ENCODE measurements at places on chromosomes 1 and 21.
A peak's percentile ranks its signal among the peaks of the same experiment; 100 is the strongest.

GRCh38 chr1:222979561-222979960 lies 163.5 kb downstream of the TLR5 start:
- H3K4me1 ChIP-seq, result peaks cover 13% of the 10 kb centered on the region
- no peak overlapping the region for H3K27ac ChIP-seq
- no peak overlapping the region for H3K4me3 ChIP-seq
- no peaks in the 10 kb centered on the region for H3K27me3 ChIP-seq
- no peak for DNase-seq

GRCh38 chr1:241271427-241271826 lies 85.6 kb downstream of the RGS7 start:
- no peak overlapping the region for H3K4me3 ChIP-seq
- H3K27me3 ChIP-seq, result peaks cover 11% of the 10 kb centered on the region
- no peak overlapping the region for H3K27ac ChIP-seq
- H3K4me1 ChIP-seq, result peaks cover 20% of the 10 kb centered on the region

GRCh38 chr1:224529844-224530243 lies 86.3 kb upstream of the CNIH3 start:
- H3K27me3 ChIP-seq, result no peaks in the 10 kb centered on the region
- H3K4me1 ChIP-seq, result peaks cover 25% of the 10 kb centered on the region
- no peak overlapping the region for H3K27ac ChIP-seq

DNA sequence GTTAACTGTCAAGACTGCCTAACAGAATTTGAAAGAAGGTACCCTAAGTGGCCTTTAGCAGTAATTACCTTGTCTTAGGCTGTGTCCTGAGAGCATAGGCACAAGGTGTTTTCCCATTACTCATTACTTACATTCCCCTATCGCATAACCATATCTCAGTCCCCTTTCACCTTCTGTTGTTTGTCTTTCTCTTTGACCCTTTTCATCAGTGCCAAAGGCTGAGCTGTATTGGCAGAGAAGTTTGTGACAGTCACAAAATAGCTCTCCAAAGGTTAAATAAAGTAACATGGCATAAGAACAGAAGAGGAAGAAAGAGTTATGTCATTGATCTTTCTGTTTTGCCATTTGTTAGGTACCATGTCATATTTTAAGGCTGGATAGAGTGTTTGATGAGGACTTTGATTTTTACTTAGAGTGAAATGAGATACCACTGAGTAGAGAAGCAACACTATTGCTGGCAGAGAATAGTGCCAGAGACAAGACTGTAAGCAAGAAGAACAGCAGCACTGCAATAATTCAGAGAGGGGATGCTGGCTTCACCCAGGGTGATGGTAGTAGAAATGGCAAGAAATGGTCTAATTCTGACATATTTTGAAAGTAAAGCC lies 497.8 kb downstream of the TTLL7 start:
- H3K36me3 ChIP-seq, result no peaks in the 10 kb centered on the region
- peaks cover 17% of the 10 kb centered on the region for H3K27me3 ChIP-seq
- no peak overlapping the region for H3K4me3 ChIP-seq
- no peak overlapping the region for H3K27ac ChIP-seq

GRCh38 chr1:34163792-34164731 lies 968 bp downstream of the CSMD2 start:
- no peak overlapping the region for H3K27ac ChIP-seq
- no peaks in the 10 kb centered on the region for H3K4me1 ChIP-seq
- no peak for DNase-seq
- no peaks in the 10 kb centered on the region for H3K36me3 ChIP-seq

GRCh38 chr1:21770201-21770600 lies 12.7 kb downstream of the USP48 start:
- no peaks in the 10 kb centered on the region for H3K27me3 ChIP-seq
- H3K4me3 ChIP-seq, result no peak overlapping the region
- DNase-seq, result no peak
- H3K27ac ChIP-seq, result no peak overlapping the region
- H3K4me1 ChIP-seq, result peaks cover 10% of the 10 kb centered on the region

GRCh38 chr1:232599178-232600041 lies 30.5 kb downstream of the SIPA1L2 start:
- H3K36me3 ChIP-seq, result no peaks in the 10 kb centered on the region
- H3K27ac ChIP-seq, result no peak overlapping the region
- peak; percentile 22 for DNase-seq
- H3K4me1 ChIP-seq, result peaks cover 18% of the 10 kb centered on the region
- H3K4me3 ChIP-seq, result no peak overlapping the region

GRCh38 chr1:161242313-161242712 lies 4.3 kb upstream of the NR1I3 start:
- H3K36me3 ChIP-seq, result no peaks in the 10 kb centered on the region
- peaks cover 9% of the 10 kb centered on the region for H3K4me1 ChIP-seq
- H3K4me3 ChIP-seq, result no peak overlapping the region
- H3K27ac ChIP-seq, result no peak overlapping the region
- H3K27me3 ChIP-seq, result no peaks in the 10 kb centered on the region
- peak; percentile 37 for DNase-seq

- H3K27me3 ChIP-seq, result no peaks in the 10 kb centered on the region
- peak overlapping the region; percentile 16 for H3K27ac ChIP-seq
- DNase-seq, result peak; percentile 68
- peaks cover 25% of the 10 kb centered on the region for H3K4me1 ChIP-seq
Measured at GRCh38 chr1:23370709-23371584, 1.3 kb upstream of the ZNF436 start.

DNA sequence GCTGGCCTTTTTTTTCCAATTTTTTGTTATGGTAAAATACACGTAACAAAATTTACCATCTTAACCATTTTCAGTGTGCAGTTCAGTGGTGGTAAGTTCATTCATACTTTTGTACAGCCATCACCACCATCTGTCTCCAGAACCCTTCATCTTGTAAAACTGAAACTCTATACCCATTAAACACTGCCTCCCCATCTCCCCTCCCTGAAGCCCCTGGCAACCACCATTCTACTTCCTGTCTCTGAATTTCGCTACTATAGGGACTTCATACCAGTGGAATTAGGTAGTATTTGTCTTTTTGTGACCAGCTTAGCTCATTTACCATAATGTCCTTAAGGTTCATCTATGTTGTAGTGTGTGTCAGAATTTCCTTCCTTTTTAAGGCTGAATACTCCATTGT lies 8.7 kb downstream of the PKNOX1 start:
- H3K4me1 ChIP-seq, result peaks cover 18% of the 10 kb centered on the region
- no peak overlapping the region for H3K27ac ChIP-seq
- H3K4me3 ChIP-seq, result no peak overlapping the region
- peak; percentile 26 for DNase-seq

- no peak overlapping the region for H3K4me3 ChIP-seq
Measured at GRCh38 chr1:97770376-97770775, 150.5 kb downstream of the DPYD start.

DNA sequence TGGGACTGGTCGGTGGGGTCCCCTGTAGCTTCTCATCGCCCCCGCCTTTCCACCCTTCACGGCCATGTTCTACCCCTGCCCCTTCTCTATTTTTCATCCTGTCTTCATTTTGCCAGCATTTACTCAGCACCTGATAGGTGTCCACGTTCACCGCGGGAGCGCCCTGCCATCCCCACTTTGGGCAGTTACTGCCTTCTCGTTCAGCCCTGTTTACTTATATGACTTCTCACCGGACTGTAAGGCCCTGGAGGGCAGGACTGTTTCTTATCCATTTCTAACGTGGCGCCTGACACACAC lies 380 bp downstream of the MFN2 start:
- peak overlapping the region; percentile 81 for H3K4me3 ChIP-seq
- H3K36me3 ChIP-seq, result peaks cover 32% of the 10 kb centered on the region
- no peaks in the 10 kb centered on the region for H3K27me3 ChIP-seq
- H3K27ac ChIP-seq, result peak overlapping the region; percentile 81

GRCh38 chr21:29238053-29238966 lies 60.4 kb upstream of the BACH1 start:
- no peak for DNase-seq
- no peaks in the 10 kb centered on the region for H3K4me1 ChIP-seq
- H3K36me3 ChIP-seq, result no peaks in the 10 kb centered on the region
- no peak overlapping the region for H3K4me3 ChIP-seq
- no peak overlapping the region for H3K27ac ChIP-seq

DNA sequence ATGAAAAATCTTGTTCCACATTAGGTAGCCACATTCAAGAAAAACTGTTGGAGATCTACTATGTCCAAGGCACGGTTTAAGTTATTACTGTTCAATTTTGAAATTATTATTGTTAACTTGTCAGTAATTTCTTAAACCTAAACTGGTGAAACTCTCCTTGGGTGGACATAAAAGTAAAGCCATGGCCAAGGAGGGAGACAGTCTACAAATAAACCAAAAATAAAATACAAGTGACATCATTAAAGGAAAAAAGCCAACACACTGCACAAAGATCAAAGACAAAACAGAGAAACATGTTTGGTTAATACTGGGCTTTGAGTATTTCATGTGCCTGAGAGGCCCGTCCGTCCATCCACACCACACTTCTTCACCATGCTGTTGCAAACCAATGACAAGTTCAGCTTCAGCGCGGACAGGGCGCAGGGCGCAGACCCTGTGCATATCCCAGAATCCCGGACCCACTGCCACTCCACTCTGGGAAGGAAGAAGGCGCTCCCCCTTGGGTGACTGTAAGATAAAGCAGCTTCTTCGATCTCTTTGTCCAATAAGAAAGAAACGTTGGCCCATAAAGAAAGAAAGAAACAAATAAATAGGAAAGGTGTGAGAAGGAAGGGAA lies 918 bp upstream of the RASAL2 start:
- DNase-seq, result no peak
- peaks cover 37% of the 10 kb centered on the region for H3K4me1 ChIP-seq
- H3K27me3 ChIP-seq, result no peaks in the 10 kb centered on the region
- peak overlapping the region; percentile 83 for H3K4me3 ChIP-seq

DNA sequence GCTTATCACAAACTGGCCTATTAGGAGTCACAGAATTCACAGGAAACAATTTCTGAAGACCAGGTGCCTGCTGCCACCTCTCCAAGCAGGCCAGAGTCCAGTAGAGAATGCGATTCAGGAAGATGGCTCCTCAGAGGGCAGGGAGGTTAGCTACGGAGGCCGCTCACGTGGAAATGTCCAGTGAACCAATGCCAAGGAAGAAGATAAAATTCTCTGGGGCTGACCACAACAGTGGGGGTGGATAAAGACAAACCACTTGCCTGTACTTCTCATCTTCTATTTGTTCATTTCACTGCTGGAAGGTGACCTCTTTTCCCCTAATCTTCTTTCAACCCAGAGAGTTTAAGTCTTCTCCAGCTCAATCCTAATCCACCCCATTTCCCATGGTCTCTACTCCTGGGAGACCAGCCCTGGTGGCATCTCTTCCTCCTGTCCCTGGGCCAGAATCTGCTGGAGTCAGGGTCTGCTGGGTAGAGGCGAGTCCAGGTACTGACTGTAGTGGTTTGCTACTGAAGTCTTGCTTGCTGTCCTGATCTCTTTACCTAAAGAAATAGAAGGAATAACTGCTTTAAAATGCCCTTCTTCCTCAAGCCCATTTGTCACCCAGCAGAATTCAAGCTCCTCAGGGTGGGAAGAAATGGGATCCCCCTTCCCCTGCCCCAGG lies 3.2 kb downstream of the PSRC1 start:
- H3K27me3 ChIP-seq, result no peaks in the 10 kb centered on the region
- no peak overlapping the region for H3K27ac ChIP-seq
- no peak overlapping the region for H3K4me3 ChIP-seq
- H3K36me3 ChIP-seq, result peaks cover 11% of the 10 kb centered on the region
- DNase-seq, result no peak

- peak; percentile 74 for DNase-seq
- no peaks in the 10 kb centered on the region for H3K36me3 ChIP-seq
- H3K4me1 ChIP-seq, result no peaks in the 10 kb centered on the region
Measured at GRCh38 chr1:215682232-215682631, 115.1 kb downstream of the KCTD3 start.

DNA sequence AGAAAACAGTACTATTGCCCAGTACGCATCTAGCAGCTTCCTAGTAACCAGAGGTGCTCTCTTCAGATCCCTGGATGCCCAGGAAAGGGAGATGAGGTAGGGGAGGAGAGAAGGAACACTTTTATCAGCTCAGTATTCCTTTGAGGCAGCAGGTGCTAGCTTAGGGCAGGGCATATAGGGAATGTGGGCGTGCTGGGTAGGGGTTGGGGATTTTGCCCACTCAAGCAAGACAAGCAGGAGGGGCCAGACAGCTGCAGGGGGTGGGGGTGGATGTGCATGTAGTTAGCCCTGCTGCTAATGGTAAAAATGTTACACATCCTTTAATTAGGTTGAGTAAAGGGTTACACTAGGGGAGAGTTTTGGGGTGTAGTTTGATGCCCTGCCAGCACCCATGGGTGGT lies 18.1 kb upstream of the AVPR1B start:
- H3K36me3 ChIP-seq, result no peaks in the 10 kb centered on the region
- H3K4me3 ChIP-seq, result no peak overlapping the region
- H3K4me1 ChIP-seq, result no peaks in the 10 kb centered on the region
- H3K27me3 ChIP-seq, result peaks cover 34% of the 10 kb centered on the region

DNA sequence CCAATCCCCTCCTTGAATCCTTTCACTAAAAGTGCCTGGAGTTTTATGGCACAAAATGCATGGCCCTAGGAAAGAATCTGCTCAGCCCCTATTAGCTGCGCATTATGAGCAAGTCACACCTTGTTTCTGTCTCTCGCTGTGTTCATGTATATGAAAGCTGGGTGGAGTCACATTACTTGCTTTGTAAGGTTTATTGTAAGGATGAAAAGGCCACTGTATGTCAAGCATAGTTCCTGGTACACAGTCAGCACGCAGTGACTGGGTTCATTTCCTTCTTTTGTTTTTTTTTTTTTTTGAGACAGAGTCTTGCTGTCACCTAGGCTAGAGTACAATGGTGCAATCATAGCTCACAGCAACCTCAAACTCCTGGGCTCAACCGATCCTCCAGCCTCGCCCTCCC lies 6.7 kb upstream of the SLC9A1 start:
- H3K4me1 ChIP-seq, result peaks cover 17% of the 10 kb centered on the region
- peak overlapping the region; percentile 56 for H3K27ac ChIP-seq
- no peak overlapping the region for H3K4me3 ChIP-seq
- no peaks in the 10 kb centered on the region for H3K27me3 ChIP-seq

DNA sequence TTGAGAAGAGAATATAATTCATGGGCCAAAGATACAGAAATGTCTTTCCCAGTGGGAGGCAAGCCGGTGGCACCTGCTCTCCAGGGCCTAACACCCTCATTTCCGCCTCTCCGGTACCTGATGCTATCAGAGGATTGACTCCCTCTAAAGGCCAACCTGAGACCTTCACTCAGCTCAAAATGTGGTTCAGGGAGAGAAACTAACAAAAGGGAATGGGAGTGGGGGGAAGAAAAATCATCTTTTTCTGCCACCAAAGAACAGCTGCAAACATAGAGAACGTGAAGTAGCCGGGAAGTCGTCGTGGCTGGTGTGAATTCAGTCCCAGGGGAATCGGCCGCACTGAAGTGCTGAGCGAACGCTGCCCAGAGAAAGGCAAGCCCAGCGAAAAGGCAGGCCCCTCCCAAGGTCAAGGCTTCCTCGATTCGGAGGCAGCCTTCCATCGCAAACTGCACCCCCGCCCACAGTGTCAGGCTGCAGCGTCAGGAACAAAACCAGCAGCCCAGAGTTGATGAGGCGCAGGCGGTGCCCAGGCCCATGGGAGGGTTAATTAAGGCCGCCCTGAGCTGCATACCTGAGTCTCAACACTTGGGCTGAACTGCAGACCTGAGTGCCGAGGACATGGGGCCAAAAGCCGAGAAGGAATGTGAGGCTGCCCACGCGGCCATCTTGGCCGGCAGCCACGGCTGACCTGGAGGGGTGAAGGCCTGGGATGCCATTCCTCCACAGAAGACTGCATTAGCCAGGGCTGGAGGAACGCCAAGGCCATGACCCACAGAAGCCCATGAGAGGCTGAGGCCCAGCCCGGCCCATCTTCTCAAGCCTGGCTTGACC lies 160.2 kb downstream of the PSMG1 start:
- no peaks in the 10 kb centered on the region for H3K27me3 ChIP-seq
- H3K27ac ChIP-seq, result no peak overlapping the region
- no peak overlapping the region for H3K4me3 ChIP-seq
- H3K36me3 ChIP-seq, result no peaks in the 10 kb centered on the region
- DNase-seq, result no peak
- H3K4me1 ChIP-seq, result no peaks in the 10 kb centered on the region

All from PC-3 (cell line).